Common myeloid progenitor, CD34-positive (primary cell): ENCODE measurements at places on chromosomes 1 and 21.

DNA sequence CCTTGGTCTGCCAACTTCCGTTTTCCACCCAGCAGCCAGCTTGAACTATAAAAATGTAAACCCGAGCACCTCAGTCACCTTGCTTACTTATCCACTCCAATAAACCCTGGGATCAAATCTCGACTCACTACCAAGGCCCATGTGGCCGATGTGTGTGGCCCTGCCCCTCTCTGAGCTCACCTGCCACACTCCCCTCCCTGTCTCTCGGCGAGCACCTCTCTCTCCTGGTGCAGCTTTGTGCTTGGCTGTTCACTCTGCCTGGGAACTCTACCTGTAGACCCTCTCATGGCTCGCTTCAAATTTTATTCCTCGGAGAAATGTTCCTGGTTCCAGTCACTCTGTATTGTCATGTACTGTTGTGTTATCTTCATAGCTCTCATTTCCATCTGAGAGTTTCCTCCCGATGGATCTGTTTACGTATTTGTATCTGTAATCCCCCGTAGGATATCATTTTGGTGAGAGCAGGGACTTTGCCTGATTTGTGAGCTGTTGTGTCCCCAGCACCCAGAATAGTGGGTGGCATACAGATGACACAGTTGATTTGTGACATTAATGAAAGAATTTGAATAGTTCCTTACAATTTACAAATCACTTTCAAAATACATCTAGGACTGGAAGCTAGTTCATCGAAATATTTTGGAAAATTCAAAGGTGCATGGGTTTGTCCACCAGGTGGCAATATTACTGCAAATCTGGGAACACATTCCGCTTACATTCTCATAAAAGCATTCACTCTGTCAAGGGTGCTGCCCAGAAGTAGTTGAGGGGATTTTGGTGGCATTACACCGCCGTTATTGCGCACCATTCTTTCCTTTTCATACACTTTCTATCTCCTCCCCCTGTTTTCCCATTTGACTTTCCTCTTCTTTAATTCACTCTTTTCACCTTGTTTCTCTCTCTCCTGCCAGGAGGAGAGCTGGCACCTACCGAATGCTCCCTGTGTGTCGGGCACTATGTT, 95.3 kb downstream of the ABCA4 start:
- peak; percentile 64 for DNase-seq

DNA sequence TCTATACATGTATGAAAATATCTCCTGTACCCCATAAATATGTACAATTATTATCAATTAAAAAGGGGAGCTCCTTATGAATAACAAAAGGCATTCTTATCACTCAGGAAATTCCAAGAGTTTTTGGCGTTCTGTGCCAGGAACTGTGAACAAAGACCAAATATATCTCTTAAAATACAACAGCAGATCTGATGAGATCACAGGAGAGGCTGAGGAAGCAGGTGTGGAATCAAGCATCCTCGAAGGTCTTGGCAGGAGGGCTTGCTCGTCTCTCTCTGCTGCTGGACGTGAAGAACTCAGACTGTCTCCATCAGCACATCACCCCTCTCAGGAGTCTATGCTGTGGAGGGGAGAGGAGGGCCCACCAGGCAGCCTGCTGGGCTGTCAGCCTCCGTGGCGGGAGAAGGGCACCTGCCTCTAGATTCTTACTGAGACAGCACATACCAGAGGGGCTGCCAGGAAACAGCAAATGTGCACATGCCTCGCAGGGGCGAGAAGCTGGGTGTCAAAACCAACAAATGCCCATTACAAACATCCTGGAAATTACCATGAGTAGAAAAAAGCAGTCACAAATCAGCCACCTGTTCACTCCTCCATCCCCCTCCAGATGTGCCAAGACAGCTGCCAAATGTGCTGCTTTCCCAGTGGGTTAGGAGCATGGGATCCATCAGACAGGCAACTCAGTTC, 30.8 kb upstream of the FAM89A start:
- no peak for DNase-seq

- no peak for DNase-seq
Measured at GRCh38 chr1:12776801-12777557, 3.4 kb downstream of the PRAMEF12 start.

GRCh38 chr21:31774031-31774430, 42.1 kb upstream of the SCAF4 start:
- no peak for DNase-seq

- DNase-seq, result peak; percentile 58
Measured at GRCh38 chr1:117339866-117340700, 27.2 kb upstream of the MAN1A2 start.

DNA sequence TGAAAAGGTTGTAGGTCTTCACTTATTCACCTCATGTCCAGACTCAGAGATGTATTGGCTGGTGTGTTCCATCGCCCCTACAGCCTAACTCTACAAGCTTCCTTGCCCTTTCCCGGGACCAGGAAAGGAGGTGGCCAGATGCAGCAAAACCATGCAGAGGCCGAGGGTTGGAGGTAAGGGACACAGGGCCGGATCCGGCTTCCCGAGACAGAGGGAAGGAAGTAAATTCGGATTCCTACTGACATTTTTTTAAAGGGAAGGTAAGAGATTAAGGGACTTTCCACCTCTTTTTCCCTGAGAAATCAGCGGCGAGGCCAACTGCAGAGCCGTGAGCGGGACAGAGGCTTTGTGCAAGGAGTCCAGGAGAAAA, 12.7 kb downstream of the EPHA10 start:
- DNase-seq, result no peak

GRCh38 chr1:66275083-66275482, 258.9 kb upstream of the SGIP1 start:
- DNase-seq, result peak; percentile 35

DNA sequence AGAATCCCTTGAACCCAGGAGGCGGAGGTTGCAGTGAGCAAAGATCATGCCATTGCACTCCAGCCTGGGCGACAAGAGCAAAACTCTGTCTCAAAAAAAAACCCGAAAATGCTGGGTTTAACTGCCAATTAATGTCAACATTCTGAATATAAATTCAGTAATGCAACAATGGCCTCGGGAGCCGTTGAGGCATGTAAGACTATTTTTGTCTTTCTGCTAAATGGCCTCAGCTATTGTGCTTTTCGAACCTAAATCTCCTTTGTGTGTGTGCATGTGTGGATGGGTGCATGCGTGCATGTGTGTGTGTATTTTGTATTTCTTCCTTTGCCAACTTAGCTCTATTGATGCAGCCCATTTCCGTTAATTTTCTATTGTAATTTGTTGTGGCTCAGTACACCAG, 31.6 kb downstream of the CLIC4 start:
- no peak for DNase-seq

- no peak for DNase-seq
Measured at GRCh38 chr1:172970186-172970585, 80.6 kb downstream of the TNFSF18 start.

- DNase-seq, result peak; percentile 97
Measured at GRCh38 chr1:234963180-234963903, 165.3 kb downstream of the TOMM20 start.

DNA sequence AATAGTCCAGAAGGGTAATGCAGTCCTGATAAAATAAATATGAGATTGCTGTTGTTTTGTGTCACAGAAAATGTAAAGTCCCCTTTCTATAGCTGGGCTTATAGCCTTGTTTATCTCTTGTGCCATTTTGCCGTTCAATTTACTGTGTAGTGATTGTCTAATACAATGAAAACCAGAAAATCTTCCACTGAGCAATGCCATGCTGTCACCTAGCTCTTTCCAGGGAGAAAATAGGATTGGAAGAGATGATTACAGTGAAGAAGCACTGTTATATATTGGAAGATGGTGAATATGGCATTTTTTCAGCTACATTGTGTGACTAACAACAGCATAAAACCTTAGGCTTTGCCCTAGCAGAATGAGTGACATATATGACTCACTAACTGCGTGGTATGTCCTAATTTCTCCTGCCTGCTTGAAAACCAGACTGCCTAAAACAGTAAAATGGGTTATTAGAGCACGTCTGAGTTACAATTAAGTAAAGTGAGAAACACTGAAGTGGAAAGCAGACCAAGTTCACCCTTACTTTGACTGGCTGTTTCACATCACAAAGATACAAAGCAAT, 332.4 kb upstream of the ZP4 start:
- DNase-seq, result no peak

DNA sequence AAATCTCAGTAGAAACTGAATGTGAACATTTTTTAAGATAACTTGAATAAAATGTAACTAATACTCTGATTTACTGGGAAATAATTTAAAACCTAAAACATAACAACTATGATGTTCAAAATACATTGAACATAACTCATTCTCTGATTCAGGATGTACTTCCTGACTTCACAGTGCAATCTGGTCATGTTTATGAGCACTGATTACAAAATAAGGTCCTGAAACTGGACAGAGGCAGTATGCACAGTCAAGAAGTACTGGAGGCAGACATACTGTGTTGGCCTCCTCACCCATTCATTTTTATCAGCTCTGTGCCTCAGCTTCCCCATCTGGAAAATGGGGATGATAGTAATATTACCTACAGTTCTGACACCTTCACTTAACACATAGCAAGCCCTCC, 651.3 kb downstream of the PTPRC start:
- DNase-seq, result no peak

DNA sequence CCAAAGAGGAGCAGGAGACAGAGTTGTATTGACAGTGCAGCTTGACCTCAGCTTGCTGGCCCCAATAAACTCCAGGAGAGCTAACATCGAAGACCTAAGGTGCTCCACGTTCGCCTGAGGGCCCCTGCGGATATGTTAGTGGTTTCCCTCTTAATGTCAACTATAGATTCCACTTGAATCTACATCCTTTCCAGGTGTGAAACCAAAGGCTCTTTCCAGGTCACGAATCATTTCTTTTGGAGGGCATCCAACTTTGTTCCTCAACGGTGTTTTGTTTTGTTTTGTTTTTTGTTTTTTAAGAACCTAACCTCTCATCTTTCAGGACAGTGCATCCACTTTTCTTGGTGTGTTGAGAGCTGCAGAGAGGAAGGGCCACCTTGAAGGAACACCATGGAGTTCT, 267.6 kb upstream of the SGIP1 start:
- DNase-seq, result no peak

GRCh38 chr1:24535021-24535424, 20.9 kb upstream of the NCMAP start:
- peak; percentile 67 for DNase-seq

GRCh38 chr1:228510101-228510802, 23.1 kb downstream of the RNF187 start:
- DNase-seq, result no peak

GRCh38 chr1:245603311-245603865, 448.6 kb downstream of the KIF26B start:
- no peak for DNase-seq

GRCh38 chr21:41366522-41367151, 4.8 kb downstream of the MX2 start:
- peak; percentile 34 for DNase-seq

DNA sequence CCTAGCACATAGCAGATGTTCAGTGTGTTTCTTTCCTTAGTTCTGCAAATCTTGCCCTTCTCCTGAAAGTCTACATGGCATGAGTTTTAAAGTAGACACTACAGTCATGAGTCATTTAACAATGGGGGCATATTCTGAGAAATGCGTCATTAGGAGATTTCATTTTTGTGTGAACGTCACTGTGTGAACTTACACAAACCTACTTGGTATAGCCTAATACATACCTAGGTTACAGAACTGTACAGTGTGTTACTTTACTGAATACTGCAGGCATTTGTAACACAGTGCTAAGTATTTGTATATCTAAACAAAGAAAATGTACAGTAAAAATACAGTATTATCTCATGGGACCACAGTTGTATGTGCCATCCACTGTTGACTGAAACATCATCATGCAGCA, 10.0 kb downstream of the TTF2 start:
- DNase-seq, result no peak

GRCh38 chr1:233328142-233328921, 808 bp downstream of the MAP3K21 start:
- peak; percentile 62 for DNase-seq

- DNase-seq, result no peak
Measured at GRCh38 chr1:97603776-97604175, 317.1 kb downstream of the DPYD start.

- DNase-seq, result no peak
Measured at GRCh38 chr21:35738347-35738961, 321.9 kb downstream of the SETD4 start.

- no peak for DNase-seq
Measured at GRCh38 chr1:241701483-241702295, 49.6 kb downstream of the WDR64 start.

- peak; percentile 49 for DNase-seq
Measured at GRCh38 chr1:22916471-22916820, 56.2 kb downstream of the LACTBL1 start.

- DNase-seq, result no peak
Measured at GRCh38 chr1:210607361-210607760, 278.7 kb downstream of the HHAT start.

- no peak for DNase-seq
Measured at GRCh38 chr1:150406483-150406882, 42.5 kb downstream of the RPRD2 start.

DNA sequence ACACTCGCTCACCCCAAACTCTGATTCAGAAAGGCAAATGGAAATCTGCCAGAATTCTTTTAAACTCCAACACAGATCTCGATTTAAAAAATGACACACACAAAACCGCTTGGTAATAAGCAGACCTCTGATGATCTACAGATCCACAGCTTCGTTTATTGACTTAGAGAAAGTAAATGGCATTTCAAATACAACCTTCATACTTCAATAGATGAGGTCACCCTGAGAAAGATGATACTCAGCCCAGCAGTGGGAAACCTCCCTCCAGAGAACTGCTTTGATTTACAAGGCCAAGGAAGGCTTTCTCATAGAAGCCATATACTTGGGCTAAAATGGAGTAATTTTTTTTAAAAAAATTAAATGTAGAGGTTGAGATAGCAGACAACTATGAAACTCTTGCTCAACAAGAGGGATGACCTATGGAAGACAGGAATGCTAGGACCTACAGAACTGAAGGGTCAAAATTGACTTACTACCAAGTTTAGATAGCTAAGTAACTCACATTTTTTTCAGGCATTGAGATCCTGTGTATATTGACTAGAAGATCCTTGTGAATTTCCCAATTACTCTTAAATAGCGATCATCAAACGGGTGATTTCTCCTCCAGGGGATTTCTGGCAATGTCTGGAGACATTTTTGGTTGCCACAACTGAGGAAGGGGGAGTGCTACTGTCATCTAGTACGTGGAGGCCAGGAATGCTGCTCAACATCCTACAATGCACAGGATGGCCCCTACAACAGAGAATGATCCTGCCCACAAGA, 143.9 kb downstream of the CLIC6 start:
- no peak for DNase-seq

DNA sequence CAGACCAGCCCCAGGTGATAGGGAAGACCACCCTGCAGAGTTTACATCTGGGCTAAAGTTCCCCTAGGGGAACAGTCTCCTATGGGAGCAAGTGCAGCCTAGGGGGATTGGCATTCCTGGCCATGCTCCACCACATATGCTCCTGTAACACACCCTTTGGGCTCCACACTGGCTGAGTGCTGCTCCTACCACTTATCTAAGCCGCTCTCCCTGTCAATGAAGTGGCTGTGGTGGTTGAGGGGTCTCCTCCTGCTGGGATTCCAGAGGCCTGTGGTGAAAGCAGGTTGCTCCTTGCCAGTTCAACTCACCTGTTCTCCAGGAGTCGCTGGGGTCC, 51.1 kb downstream of the COL24A1 start:
- DNase-seq, result no peak

GRCh38 chr1:235887676-235888075, 21.0 kb upstream of the LYST start:
- no peak for DNase-seq
